ENCODE measurements at places on chromosomes 7 and 10.

GRCh38 chr7:27133409-27134231 lies 3.1 kb upstream of the HOXA4 start:
- DNase-seq: no peak

GRCh38 chr10:3516923-3517255 lies 268.1 kb downstream of the KLF6 start:
- DNase-seq: no peak

- no peak for DNase-seq
These were observed 3.7 kb downstream of the TRAPPC14 start for GRCh38 chr7:100154651-100155491.

DNA sequence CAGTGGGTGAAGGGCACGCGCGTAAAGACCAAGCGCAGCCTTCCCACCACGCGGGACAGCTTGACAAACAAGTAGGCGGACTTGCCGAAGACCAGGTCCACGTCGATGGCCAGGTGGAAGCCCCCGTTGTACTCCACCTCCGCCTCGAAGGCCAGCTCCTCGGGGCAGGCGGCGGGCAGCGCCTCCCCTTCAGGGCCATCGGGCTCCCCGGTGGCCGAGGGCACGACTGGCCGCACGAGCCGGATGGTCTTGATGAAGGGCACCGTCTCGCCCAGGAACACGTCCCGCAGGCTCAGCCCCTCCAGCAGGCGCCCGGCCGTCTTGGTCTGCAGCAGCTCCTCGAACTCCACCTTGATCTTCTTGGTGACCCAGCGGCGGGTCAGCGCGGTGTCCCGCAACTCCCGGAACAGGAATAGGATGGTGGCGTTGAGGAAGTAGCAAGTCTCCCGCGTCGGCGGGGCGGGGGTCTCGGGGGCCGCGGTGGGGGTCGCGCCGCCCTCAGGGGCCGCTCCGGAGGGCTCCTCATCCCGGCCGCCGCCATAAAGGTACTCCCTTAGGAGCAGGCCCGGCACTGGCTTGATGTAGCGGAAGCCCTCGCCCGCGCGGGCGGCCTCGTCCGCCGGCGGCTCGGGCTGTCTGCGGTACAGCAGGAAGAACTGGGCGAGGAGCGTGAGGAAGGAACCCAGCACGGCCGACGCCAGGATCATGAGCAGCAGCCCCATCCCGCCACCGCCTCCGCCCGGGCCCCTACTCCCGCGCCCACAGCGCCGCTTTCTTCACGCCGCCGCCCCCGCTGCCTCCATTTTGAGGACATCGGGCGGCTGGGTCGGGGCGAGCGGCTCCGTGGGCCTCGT lies 507 bp downstream of the PDZD8 start:
- peak; percentile 44 for DNase-seq

DNA sequence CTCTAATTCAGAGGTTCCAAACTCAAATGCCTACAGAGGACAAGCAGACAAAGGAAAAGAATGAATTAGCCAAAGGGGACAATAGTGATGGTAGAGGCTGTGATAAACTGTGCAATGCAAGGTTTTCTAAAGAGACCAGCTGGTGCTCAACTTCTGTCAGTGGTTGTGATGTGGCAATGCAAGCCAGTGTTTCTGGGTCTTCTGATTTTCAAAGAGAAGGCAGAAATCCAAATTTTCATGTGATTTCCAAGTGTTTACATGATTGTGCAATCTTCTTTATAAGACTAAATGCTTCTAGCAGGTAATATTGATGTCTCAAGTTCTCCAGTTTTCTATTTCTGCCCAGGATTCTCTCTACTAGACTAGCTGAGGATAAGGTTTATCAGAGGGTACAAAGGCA lies 135.9 kb downstream of the PCDH15 start:
- DNase-seq: no peak

DNA sequence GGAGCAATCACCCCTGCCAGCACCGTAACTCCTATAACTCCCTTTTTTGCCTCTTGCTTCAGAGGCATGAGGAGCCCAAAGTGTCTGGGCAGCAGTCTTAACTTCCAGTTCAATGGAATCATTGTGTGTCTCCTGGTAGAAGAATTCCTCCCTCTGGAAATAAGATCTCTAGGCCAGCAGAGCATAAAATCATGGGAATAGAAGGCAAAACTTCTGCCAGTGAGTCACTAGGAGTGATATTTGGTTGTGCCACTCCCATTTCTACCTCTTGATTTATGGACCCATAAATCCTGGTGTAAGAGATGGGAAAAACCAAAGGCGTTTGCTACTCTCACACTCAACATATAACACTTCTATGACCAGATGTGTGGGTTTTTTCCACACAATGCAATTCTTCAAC lies 104.9 kb upstream of the FAM180A start:
- DNase-seq: peak; percentile 28

GRCh38 chr7:29193316-29194205 lies 1.0 kb upstream of the CHN2 start:
- DNase-seq: no peak

DNA sequence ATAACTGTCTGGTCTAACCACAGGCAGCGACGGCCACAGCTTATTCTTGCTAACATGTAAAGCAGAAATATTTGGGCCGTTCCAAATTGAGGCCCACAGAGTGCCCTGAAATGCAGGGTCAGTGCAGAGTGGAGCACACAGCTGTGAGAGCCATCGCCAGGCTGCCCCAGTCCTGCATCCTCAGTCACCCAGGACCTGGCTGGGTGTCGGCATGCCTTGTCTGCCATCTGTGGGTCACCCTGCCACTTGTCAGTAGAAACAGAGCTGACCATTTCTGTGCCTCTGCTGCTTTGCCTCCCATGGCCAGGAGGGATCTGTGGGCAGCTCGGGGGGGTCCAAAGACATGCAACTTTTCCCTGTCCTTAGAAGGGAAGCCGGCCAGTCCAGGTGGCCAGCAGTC lies 57.3 kb upstream of the BTBD16 start:
- no peak for DNase-seq

- no peak for DNase-seq
These were observed 8.8 kb downstream of the PDAP1 start for GRCh38 chr7:99399597-99399996.

GRCh38 chr10:49512121-49512809 lies 26.7 kb downstream of the ERCC6 start:
- peak; percentile 47 for DNase-seq

DNA sequence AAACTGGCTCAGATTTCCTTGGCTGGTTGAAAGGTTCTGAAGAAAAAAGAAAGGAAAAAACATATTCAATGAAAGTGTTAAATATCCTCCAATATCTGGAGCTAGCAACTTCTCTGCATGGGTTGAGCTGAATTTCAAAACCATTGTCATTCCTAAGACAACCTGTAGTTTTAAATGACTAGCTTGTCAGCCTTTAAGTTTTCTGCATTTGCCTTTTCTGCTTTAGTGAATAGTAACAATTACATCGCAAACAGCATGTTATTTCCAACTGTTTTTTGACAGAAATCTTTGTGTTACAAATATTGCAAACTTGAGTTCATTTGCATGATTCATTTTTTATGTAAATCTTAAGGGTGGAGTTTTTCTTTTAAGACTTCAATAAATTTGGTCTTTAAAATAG lies 852.3 kb upstream of the CELF2 start:
- DNase-seq: no peak

DNA sequence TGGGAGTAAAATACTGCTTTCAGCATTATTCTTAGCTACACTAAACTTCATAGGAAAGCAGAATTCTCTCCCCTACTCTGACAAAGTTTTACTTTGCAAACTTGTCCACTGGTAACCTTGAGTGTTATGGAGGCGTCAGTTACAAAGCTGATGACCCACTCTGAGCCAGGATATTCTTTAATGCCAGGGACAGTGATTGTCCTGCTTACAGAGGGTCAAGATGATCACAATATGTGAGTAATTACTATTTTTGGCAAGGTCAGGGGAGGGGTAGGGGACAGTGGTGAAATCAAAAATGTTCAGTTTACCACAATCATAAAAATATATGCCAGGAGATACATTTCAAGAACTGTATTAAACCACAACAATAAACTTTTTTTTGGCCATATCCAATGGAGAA lies 520.6 kb downstream of the SUGCT start:
- no peak for DNase-seq

DNA sequence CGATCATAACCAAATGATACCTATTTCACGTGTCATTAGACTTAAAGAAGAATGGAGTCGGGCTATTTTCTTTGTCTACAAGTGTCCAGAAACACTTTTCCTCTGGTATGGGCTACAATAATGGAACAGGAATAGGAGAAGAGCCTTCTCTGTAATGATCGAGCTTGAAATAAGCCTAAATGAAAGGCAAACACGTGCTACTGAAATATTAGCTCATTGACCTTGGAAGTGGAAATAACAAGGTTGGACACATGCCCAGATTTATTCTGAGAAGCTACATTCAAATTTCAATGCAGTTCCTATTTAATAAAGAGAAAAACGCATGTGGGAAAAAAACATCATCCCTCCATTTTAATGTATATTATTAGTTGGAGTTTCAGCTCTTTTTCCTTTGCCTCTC lies 254.7 kb upstream of the PTER start:
- no peak for DNase-seq

- no peak for DNase-seq
These were observed 157.3 kb upstream of the AUTS2 start for GRCh38 chr7:69440976-69441375.

GRCh38 chr10:3192856-3193635 lies 20.5 kb upstream of the PITRM1 start:
- DNase-seq: peak; percentile 71

DNA sequence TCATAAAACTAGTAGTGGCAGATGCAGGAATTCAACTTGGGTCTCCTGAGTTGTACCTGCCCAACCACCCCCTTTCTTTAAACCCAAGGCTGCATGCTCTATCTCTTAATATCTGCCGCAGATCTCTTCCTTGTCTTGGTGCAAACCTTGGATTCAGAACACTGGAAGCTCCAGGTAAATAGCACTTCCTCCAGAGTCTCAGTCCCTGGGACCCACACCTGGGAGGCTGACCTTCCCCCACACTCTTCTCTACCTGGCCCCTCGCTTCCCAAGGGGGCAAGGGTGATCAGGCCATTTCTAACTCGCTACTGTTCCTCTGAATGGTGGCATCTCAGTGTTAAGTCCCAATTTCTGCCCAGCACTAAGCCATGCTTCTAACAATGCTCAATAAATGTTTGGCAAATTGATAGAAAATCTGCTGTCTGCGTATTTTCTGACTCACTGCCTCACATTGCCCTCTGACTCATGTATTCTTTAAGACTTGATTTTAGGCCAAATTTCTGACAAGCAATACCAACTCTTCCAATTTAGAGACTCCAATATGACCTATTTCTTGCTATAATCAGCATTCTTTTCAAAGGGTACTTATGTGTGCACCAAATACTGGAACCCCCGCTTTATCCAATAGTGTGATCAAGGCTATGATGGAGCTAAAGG lies 68.0 kb upstream of the PPP1R3C start:
- DNase-seq: peak; percentile 69

- DNase-seq: no peak
These were observed 109.2 kb downstream of the TRIL start for GRCh38 chr7:28848906-28849305.

DNA sequence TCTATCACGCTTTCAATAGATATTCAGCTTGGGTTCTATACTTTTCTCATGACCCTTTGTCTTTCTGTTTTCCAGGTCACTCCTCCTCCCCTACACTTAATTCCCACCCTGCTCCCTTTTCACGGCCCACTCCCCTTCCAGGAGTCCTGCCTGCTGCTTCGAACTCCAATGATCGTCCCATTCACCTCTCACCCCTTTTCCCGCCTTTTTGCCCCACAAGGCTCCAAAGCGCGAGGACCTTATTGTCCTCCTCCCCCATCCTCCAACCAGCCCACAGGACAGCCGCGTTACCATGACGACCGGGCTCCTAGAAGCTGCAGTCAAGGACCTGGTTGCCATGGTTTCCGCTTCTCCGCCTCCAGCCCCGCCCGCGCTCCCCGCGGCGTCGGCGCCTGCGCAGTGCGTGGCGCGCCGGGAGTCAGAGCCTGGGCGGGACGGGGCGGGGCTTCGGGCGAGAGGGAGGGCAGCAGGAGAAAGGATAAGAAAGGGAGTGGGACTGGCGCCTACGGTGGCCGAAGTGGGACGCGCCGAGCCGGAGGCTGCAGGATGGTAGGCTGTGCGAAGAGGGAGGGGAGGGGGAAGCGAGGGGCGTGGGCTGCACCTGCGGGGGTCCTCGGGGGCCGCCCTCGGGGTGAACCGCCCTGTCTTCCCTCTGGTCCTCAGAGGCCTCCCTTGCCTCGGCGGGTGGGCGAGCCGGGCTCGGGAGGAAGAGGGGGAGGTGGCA lies at the start of gene AP1S1:
AP1S1 (plus strand) TSS at position 508 of the 724 bp plus-strand sequence; CDS start at position 547, 39 bp downstream.
- peak; percentile 94 for DNase-seq

DNA sequence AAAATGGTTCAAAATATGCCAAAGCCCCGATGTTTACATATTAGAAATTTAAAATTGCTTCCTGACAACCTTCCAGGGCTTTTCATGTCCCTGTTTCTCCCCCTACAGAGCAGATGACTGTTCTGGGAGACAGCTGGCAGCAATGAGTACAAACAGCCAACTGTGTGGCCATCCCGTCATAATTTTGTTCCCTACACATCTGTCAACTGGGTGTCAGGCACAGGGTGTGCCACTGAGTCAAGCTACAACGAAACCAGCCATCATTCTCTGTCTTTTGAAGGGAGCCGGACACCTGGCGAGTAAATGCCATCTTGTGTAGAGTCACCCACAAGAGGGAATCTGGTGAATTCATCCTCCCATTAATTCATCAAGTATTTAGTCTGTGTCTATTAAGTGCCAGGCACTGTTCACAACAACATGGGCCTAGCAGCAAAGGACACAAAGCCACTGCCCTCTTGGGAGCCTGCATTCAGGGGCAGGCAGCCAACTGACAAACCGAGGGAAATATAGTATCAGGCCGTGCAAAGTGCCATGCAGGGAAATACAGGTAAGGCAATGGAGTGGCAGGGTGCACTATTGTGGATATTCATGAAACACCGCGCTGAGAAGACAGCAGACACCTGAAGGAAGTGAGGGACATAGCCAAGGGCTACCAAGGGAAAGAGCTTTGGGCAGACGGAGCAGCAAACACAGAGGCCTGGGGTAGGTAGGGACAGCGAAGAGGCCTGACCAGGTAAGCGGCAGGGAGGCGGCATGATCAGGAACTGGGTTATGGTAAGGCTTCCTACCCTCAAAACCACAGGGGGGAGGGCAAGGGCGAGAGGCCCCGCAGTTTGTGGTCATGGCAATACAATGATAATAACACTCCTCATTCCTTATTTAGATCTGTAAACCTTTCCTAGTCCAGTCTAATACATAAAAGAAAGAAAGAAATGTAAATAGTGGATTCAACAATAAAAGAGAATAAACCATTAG lies 213.6 kb downstream of the FAM107B start:
- DNase-seq: no peak

- DNase-seq: peak; percentile 64
These were observed 28.6 kb upstream of the ST7 start for GRCh38 chr7:116924741-116925140.

DNA sequence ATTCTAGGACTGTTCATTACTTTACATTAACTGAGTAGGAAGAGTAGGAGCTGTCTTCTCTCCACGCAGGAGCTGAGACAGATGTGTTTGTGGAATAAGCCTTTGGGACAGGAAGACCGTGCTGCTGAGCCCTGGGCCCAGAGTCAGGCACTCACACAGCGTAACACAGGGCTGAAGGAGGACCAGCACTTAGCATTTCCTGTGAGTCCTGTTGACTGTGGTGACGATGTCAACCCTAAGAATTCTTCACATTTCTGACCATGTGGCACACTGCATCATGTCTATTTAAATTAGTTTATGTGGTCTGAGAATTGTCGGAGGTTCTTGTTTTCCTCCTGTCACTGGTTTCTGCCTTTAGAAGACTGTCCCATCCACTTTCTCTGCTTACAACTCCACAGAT lies 117.2 kb downstream of the PIP4K2A start:
- peak; percentile 44 for DNase-seq

Data from astrocyte of the spinal cord (primary cell).